ENCODE measurements at places on chromosomes 1 and 21.

GRCh38 chr1:20632386-20632785 is 872 bp upstream of the PINK1 start:
- no peak for DNase-seq

GRCh38 chr1:42348498-42348897 is 13.5 kb upstream of the FOXJ3 start:
- DNase-seq, result peak; percentile 41

- no peak for DNase-seq
Observed at GRCh38 chr1:15786581-15786980, 20.9 kb downstream of the UQCRHL start.

GRCh38 chr1:156241311-156241811 is 623 bp upstream of the BGLAP start:
- DNase-seq, result no peak

- DNase-seq, result no peak
Observed at GRCh38 chr1:150138044-150138443, 11.7 kb upstream of the PLEKHO1 start.

GRCh38 chr1:58597076-58597475 is 20.0 kb upstream of the TACSTD2 start:
- DNase-seq, result no peak

DNA sequence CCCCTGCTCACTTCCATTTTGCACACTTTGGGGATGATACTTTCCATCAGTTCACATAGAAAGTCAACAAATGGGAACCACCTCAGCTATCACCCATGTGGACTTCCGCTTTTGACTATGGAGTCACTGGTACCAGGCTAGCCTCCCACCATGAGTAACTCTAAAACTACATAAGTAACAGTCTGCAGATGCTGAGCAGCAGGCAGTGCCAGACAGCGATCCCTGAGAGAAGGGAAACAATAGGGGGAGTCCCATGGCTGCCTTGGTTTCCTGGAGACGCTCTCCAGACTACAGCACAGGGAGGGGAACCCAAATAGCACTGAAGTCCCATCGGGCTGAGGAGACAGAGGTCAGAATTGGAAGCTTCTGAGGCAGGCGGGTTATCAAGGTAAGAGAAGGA is 2.8 kb upstream of the TFF2 start:
- DNase-seq, result no peak

GRCh38 chr21:17859661-17860060 is 40.5 kb upstream of the C21orf91 start:
- no peak for DNase-seq

GRCh38 chr1:156969496-156969895 is 49.1 kb downstream of the LRRC71 start:
- DNase-seq, result no peak

GRCh38 chr1:228358039-228358763 is 48.4 kb downstream of the TRIM11 start:
- DNase-seq, result no peak

- DNase-seq, result no peak
Observed at GRCh38 chr1:37167479-37167878, 133.2 kb upstream of the GRIK3 start.

GRCh38 chr1:236844499-236845271 is 49.6 kb downstream of the MTR start:
- DNase-seq, result no peak

- no peak for DNase-seq
Observed at GRCh38 chr1:104699433-104699832, 949.7 kb downstream of the AMY1C start.

- DNase-seq, result no peak
Observed at GRCh38 chr1:222919478-222919865, 104.6 kb downstream of the DISP1 start.

GRCh38 chr21:41973861-41974751 is 20.3 kb upstream of the C2CD2 start:
- no peak for DNase-seq

DNA sequence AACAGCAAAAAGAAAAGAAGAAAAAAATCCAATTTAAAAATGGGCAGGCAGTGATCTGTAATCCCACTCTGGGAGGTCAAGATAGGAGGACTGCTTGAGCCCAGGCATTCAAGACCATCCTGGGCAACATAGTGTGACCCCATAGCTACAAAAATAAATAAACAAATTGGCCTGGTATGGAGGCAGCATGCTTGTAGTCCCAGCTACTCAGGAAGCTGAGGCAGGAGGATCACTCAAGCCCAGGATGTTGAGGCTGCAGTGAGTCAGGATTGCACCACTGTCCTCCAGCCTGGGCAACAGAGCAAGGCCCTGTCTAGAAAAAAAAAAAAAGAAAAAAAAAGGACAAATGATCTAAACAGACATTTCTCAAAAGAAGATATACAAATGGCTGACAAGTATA is 99.6 kb downstream of the EIF4G3 start:
- DNase-seq, result no peak

DNA sequence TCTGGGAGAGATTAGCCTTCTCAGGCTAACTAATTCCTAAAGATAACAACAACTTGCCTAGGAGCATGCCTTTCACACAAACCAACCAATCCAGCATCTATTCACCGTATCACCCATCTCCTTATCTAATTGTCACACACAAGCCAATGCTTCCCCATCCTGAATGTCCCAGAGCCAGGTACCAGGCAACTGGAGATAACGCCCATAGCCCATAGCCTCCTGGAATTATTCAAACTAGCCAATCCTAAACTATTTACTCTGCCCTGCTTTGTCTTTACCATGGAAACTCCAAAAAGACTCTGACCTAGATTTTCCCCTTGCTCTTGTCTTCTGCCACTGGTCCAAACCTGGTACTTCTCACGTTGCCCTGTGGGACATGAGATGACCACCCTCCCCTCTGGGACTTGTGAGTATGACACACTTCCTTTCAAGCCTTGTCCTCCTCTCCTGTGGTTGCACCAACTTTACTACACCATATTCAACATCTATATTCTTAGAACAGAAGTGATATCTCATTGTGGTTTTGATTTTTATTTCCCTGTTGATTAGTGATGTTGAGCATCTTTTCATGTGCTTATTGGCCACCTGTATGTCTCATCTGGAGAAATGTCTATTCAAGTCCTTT is 8.8 kb upstream of the ATG4C start:
- no peak for DNase-seq

DNA sequence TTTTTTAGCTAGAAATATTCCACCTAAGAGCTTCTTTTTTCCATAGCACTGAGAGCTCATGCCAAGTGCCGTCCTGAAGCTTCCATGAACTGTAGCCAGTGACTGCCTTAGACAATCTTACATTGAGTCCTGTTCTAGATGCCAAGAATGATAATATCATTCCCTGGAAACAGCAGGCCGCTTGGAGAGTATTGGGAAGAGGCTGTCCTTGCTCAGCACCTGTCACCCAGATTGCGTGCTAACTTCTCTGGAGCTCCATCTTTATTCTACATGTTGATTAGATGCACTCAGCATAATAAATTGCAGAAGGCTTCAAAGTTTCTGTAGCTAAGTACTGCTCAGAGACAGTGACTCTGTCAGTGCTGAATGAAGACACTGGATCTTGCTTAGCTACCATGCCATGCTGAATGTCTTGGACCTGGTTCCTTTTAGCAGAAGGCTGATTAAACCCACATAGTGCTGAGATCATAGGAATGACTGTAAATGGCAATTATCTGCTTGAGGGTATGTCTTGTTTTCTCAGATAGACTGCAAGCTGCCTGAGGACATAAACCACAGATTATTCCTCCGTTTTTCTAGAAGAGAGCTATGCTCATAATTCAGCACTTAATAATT is 83.1 kb upstream of the IRF2BP2 start:
- no peak for DNase-seq

- DNase-seq, result no peak
Observed at GRCh38 chr1:15965228-15965767, 10.6 kb downstream of the ZBTB17 start.

DNA sequence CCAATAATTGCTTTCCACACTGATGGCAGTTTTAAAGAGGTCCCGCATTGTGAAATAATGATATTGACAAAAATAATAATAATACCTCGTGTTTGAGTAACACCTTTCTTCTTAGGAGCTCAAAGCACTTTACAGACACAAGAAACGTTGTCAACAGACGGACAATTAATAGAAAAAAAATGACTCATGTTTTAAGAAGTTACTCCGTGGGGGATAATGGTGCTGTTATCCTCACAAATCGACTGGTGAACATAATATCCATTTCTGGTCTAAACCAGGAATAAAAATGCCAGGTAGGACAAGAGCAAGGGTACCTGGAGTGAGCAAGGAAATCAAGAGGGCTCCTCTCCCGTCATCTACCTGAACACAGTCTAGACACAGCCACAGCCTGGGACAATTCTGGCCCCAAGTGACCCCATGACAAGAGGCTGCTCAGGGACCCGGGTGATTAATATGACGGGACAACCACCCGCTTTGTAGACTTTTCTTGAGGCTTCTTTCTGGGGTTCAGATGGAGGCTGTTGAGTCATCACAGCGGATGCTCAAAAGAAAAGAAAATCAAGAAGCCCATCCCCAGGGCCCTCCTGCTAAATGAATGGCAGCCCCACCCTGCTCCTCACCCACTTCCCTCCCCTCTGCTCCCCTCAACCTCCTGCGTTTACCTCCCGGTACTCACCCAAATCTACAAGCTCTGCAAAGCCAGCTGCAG is 146.2 kb upstream of the IRF2BP2 start:
- no peak for DNase-seq

DNA sequence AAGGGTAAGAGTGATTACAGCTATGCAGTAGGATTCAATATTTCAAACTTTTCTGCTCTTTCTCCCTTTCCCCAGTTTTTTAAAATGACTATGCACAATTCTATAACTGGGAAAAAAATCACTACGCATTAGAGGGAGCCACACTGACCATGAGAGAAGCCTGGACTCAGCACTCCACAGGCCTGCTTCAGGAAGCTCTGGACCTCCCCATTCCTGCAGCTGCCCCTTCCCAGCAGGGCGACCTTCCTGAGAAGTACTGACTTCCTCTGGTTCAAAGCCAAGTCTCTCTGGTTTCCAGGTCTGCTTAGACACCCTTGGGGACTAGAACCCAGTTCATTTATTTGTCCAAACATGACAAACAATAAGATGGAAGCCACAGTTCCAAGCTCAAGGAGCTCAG is 42.0 kb upstream of the CLSTN1 start:
- DNase-seq, result no peak

GRCh38 chr1:245880754-245881403 is 626.2 kb downstream of the SMYD3 start:
- no peak for DNase-seq

- DNase-seq, result peak; percentile 53
Observed at GRCh38 chr1:227372726-227373130, 54.4 kb upstream of the CDC42BPA start.

DNA sequence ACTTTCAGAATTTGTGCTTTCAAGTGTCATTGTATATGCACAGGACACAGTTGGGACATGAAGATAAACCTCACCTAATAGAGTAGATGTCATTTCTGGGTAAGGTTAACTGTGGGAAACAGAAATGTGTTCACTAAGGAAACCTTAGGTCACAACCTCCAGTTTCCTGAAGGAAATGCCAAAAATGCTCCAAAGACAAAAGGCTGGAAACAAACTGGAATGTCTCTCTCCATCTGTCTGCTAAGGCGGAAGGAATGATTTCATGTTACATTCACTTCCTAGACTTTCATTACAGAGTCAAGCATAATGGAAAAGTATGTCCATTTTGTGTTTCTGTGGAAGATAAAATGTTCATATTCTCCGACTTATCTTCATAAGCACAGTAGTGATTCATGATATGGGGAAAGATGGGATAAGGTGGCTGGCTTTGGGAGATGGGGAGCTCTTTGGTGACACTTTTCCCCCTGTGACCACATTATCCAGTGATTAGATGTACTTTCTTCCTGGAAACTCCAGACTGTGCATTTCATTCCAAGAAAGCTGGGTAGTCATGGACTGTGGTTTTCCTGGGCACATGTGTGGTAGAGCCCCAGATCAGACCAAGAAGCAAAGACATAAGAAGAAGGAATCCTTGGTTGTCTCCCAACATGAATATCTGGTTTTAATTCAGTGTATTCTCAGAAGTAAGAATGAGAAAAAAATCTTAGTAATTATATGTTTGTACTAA is 5.7 kb downstream of the S1PR1 start:
- no peak for DNase-seq

DNA sequence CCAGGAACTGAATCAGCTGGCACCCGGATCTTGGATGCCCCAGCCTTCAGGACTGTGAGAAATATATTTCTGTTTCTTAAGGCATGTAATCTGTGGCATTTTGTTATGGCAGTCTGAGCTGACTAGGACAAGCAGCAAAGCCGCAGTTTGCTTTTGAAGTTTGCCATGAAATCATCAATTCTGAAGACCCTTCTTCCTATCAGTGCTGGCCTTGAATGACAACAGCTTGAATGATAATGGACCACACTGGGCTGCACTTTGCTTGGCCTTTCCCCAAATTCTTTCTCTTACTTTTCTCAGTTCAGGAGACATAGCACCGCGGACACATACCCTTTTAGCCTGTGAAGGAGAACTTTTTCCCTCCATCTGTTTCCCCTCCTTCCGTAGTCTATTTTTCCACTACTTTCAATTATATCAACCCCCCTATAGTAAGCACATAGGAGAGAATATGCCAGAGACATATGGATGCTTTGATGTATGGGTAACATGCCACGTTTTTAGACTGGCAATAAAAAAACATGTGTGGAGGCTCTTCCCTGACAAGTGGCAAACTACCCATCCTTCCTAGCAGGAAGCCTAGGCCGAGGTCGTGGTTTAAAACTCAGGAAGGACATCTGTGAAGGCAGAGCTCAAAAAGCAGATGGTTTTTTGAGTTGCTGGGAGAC is 42.9 kb downstream of the HLX start:
- DNase-seq, result no peak

DNA sequence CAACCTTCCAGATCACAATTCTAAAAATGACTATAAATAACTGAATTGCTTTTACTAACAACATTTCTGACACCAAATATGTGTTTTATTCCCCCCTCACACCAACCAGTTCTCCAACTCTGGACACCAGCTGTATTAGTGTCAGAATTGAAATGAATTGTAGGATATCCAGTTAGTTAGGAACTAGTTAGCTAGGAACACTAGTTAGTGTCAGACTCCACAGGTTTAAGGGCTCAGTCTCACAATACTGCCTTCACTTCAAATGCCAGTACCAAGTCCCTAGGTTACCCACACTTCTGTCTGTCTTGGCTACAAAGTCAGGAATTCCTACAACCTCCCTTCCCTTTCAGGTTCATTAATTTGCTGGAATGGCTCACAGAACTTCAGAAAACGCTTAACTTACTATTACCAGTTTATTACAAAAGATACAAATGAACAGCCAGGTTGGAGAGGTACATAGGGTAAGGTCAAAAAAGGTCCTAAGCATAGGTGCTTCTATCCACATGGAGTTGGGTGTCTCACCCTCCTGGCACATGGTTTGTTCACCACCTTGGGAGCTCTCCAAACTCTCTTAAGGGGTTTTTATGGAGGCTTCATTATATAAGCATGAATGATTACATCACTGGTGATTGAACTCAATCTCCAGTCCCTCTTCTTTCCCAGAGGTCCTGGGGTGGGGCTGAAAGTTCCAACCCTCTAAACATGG is 4.2 kb downstream of the STXBP3 start:
- DNase-seq, result no peak

All from NCI-H1092 treated with DMSO at 0.1 percent for 48 hours (cell line).